NCI-H1930 (cell line): ENCODE measurements at places on chromosomes 13 and 19.
A peak's percentile ranks its signal among the peaks of the same experiment; 100 is the strongest.

DNA sequence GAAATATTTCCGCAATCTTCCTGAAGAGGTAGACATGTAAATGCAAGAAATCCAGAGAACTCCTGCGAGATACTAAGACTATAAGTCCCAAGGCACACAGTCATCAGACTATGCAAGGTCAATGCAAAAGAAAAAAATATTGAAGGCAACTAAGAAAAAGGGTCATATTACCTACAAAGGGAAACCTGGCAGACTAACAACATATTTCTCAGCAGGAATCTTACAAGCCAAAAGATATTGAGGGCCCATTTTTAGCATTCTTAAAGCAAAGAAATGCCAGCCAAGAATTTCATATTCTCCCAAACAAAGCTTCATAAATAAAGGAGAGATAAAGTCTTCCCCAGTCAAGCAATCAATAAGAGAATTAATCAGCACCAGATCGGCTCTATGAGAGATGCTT is 298.5 kb upstream of the ATXN8OS start:
- no peak for DNase-seq

DNA sequence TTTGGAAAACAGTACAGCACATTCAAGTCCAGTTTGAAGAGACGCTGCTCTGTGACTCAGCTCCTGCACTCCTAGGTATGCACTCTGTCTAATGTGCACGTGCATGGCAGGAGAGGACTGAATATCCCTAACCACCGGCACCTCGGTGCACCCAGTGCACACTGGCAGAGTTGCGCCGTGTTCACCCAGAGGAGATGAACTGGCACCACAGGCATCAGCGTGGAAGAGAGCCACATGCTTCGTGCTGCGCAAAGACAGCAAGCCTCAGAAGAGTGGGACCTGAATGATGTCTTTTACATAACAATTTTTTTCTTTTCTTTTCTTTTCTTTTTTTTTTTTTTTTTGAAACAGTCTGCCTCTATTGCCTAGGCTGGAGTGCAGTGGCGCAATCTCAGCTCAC is 122.3 kb downstream of the DPF1 start:
- no peak for DNase-seq

GRCh38 chr13:50654331-50654730 is 189.2 kb downstream of the DLEU7 start:
- DNase-seq, result no peak

- no peak for DNase-seq
Measured at GRCh38 chr13:71867131-71867814, at the start of gene DACH1. Gene DACH1 (minus strand): TSS chr13:71867204.

GRCh38 chr19:21789466-21790085 is 22.2 kb upstream of the ZNF100 start:
- DNase-seq, result no peak

DNA sequence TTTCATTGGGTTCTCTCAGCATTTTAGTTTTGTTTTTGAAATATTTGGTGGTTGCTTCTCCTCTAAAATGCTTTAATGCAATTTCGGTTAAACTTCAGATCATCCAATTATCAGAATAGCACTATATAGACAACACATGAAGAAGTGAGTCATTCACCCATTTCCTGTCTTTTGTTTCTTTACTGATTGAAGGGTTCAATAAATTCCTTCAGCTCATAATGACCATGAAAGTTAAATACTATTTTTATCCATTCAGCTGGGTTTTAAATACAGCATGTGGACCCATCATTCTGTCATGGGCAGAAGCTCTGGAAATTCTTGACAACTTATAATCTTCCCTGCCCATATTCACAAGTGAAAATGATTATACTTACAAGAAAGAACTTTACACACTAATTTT is 187.2 kb downstream of the ITGBL1 start:
- DNase-seq, result no peak

DNA sequence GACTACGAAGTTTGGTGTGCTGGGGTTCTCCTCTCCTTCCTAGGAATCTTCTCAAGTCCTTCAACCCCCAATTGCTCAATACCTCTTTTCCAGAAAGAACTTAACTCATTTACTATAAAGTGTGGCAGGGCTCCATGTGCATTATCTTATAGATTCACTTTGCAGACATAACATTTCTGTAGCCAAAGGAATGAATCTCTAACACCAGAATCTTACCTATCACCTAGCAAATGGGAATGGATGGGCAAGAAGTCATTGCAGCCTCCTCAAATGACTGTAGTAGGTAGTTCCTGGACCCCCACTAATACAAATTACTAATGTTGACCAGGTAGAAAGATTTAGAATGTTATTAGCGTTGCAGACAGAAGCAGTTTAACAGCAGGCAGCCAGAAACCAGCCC is 5.7 kb upstream of the CACNA1A start:
- no peak for DNase-seq

DNA sequence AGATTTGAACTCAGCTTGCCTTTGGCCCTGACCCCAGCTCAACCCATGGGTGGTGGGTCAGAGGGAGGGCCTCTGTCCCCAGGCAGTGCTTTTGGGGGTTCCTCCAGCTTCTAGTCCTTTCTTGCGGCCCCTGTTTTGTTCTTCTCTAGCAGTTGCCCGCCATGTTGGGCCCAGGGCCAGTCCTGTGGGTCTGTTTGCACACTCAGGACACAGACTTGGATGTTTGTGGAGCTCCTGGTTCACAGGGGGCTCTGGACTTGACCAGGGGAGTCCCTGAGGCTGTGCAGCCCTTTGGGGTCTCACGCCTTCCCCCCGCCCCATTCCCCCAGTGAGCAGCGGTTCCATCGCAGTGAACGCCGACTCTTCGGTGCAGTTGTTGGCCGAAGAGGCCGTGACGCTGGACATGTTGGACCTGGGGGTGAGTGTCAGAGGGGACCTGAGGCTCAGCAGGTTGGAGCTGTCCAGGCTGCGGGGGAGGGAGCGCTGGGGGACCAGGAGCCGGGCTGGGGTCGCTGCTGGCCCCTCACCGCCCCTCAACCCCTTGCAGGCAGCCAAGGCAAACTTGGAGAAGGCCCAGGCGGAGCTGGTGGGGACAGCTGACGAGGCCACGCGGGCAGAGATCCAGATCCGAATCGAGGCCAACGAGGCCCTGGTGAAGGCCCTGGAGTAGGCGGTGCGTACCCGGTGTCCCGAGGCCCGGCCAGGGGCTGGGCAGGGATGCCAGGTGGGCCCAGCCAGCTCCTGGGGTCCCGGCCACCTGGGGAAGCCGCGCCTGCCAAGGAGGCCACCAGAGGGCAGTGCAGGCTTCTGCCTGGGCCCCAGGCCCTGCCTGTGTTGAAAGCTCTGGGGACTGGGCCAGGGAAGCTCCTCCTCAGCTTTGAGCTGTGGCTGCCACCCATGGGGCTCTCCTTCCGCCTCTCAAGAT is 2.5 kb downstream of the ATP5F1D start:
- DNase-seq, result peak; percentile 55

DNA sequence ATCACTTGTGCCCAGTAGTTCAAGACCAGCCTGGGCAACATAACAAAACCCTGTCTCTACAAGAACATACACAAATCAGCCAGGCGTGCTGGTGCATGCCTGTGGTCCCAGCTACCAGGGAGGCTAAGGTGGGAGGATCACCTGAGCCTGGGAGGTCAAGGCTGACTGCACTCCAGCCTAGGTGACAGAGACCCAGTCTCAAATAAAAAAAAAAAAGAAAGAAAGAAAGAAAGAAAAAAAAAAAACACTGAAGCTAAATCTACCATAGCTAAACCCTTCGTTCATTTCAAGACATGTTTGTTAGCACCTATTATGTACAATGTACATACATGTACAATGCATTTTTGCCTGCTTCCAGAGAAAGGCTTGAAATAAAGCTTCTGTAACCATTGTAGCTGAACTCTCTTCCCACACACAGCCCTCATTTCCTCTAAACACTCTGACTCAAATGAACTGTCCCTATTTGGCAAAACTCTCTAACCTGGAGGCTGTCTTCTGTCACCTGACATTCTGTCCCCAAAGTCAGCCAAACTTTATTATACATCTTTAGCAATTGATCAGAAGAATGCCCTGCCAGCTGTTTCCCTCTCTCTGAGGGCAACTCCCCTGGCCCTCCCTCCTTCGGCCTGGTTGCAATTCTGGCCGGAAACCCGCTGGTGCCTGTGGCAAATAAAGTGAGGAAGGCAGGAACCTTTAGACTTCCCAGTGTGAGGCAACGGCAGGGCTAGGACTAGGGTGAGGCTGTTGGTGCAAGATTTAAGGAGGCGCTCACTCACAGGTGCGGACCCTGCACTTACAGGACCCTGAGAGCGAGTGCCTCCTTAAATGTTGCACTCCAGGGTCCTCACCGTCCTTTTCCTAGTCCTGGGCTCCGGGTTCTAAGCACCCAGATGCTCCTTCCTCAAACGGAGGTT is 1.8 kb downstream of the ETHE1 start:
- DNase-seq, result no peak

- DNase-seq, result no peak
Measured at GRCh38 chr13:89783221-89783755, 1564.2 kb upstream of the MIR17HG start.

- DNase-seq, result no peak
Measured at GRCh38 chr13:28555096-28555495, 60.2 kb upstream of the FLT1 start.

DNA sequence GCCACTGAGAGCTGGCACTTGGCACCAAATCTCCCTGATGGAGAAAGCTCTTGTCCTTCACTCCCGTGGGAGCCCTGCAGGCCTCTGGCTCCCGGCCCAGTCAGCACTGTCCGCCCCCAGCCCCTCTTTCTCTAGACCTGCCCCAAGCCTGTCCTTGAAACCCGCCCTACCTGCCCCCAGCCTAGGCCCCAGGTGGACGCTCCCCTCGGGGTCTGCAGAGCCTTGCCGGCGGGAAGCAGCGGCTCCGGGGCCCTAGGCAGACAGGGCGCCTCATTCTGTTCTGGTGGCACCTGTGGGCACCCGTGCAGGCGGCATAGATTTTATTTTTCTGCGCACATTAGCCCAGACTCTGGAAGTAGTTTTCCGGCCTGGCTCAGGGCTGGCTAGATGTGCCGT is 17.6 kb downstream of the IL17D start:
- DNase-seq, result no peak

- no peak for DNase-seq
Measured at GRCh38 chr19:15911599-15912235, 13.8 kb upstream of the CYP4F2 start.

DNA sequence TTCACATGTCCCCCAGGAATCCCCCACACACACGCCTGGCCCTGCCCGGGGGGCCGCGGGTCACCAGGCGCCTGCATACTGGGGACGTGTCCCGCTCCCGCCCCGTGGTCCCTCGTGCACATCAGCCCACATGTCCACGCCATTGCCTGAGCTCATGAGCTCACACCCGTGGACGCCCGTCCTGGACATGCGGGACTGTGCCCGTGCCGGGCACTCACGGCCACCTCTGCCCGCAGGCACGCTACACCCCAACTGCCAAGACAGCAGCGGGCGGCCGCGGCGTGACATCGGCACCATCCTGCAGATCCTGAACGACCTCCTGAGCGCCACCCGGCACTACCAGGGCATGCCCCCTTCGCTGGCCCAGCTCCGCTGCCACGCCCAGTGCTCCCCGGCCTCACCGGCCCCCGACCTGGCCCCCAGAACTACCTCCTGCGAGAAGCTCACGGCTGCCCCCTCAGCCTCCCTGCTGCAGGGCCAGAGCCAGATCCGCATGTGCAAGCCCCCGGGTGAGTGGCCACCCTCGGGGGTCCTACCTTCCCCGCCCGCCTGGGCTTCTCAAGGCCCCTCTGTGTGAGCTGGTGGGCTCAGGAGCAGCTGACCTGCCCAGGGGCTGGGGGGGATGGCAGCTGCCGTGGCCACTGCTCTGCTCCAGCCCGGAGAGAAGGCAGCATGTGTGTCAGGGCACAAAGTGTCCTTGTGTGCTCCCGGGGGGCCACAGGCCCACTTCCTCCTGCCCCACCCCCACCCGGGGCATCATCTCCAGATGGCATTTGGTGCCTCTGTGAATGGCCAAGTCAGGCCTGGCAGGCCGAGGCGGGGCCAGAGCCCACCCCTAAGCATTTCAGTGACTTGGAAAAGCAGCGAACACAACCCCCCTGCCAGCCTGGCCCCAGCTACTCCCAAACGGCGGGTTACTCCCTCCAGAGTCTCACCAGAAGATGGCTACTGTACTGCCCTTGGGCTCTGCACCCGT is 7.1 kb downstream of the MIDN start:
- DNase-seq, result no peak

DNA sequence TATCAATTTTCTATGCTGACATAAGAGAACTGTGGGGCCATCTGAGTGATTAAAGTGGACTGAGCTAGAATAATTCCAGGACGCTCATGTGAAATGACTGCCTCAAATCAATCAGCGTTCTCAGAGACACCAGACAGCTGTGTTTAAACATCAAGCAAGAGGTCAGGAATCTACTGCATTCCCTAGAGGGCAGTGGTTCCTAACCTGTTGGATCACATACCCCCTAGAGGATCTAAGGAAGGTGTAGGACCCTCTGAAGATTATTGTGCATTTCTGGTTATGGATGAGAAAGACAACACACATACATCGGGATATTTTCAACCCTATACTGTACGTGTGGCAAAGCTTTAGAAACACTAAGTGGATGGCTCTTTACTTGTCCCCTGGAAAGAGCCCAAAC is 51.8 kb upstream of the FREM2 start:
- peak; percentile 16 for DNase-seq

DNA sequence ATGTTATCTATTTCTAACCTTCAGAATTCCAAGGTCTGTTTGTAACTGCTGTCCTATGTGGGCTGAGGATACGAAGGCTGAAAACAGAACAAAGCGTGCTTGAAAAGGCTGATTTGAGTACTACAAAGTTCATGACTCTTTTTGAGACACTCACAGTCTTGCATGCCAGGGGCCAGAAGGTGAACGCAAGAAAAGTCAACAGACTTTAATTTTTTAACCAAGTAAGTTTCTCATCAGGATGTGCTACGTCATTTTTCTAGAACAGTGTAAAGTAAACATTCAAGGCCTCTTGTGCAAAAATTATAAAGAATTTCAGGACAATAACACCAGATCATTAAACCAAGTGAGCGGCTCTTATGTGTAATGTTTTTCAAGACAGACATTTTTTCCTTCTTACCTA is 163.5 kb downstream of the COG6 start:
- no peak for DNase-seq

- no peak for DNase-seq
Measured at GRCh38 chr13:50936679-50937078, 27.1 kb downstream of the RNASEH2B start.

DNA sequence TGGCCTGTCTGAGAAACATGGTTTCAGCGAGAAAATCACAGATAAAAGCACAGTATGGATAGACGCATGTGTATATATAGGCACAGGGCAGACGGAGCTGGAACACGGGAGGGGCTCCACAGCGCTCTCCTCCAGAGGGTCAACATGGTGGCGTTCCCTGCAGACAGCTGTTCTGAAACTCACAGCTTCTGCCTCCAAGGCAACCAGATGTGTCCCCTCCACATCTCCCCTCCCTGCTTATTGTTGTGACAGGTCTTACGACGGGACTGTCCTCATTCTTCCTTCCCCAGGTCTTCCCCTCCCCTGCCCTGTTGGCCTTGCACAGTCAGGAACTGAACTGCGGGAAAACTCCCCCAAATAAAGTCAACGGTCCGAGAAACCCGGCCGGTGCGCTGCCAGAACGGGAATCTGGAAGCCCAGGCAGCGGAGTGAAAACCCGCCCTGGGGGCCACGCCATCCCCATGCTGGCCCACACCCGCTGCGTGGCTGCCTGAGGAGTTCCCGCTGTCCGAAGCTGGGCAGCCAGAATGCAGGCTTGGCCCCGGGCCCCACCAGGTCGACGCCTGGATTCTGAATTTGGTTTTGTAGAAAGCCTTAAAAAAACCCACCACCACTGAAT is 2.6 kb upstream of the TIMM13 start:
- no peak for DNase-seq
